ENCODE measurements at places on chromosomes 4 and X.

DNA sequence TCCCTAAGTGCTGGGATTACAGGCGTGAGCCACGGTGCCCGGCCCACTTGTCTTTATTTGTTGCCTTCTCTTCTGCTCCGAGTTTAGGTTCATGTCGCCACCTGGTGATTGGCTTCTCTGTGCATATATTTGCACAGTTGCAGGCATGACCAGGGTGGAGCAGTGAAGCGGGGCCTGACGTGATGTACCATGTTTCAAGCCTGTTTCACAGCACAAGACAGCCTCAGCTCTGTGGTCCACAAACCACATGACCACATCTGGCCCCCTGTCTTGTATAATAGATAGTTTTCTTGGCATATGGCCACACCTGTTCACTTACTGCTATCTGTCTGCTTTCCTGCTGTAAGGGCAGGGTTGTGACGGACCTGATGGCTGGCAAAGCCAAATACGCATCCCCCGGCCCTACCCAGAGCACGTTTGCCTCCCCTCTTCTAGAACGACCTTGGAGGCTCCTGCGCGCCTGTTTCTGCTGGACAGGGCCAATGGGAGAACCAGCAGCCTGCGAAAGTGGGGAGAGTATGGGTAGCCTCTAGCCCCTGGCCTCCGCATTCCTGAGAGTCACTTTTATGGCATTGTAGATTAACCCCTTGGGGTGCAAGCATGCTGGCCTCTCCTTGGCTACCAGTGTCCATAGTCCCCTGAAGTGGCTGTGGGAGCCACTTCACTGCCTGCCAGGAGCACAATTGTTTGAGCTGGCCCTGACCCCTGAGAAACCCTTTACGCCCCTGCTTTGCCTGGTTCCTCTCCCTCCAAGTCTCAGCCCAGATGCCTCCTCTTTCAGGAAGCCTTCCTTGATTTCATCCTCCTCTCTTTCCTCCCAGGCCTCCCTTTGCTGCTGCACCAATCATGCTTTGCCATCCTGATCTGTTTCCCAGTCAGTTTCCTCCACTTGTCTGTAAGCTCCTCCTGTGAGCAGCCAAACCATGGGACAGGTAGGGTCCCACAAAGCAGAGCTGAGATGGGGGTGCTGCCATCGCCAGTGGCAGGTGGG lies 6.0 kb upstream of the SH3TC1 start:
- DNase-seq, result peak; percentile 79

DNA sequence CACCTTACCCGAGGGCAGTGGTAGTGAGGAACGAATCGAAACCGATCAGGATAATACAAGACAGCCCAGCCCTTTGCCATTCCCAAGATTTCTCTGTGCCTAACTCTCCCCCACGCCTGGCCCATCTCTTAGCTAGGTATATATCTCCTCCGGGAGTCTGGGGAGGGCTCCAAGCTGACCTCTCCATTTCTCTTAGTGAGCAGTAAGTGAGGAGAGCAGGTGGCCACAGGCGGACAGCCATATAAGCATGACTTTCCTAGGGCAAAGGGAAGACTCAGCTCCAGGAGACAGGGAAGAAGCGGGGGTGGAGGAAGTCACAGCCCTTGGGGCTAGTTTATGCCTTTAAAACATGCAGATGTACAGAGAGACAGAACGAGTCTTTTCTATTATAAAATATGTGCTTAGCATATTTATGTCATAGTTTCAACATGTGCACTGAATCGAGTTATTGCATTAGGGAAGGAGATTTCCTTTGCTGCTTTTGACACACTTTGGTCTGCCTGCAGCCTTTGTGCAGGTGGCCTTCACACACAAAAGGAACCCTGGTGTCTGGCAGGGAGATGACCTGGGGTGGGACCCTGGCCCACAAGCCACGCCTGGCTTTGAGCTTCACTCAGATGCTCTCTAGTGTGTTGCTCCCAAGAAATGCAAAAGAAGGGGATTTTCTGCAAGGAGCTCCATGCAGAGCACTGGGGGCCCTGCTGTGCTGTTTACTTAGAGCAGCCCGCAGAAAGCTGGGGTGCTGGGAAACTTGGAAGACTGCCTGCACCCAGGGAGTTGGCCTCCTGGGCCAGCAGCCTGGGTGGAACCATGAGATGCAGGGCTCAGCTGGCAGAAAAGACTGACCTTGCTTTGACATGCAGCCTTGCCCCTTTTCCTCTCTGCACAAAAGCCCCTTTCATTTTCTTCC lies 613.3 kb downstream of the BCOR start:
- no peak for DNase-seq

DNA sequence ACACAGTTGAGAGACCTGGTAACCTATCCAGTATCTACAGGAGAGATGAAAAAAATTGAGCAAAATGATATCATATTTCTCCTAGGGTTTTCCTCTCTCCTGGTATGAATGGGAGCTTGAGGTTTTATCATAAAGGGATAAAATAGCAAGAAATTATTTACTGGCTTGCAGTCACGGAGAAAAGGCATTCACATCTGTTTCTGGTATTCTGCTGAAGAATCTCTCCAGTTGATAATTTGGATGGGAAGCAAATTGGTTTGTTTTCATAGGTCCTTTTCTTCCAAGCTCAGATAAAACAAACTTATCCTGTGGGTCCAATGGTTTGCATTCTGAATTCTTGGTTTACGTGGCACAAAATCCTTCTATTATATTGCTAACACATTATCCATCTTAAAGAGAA lies 83.1 kb upstream of the GYPA start:
- no peak for DNase-seq

DNA sequence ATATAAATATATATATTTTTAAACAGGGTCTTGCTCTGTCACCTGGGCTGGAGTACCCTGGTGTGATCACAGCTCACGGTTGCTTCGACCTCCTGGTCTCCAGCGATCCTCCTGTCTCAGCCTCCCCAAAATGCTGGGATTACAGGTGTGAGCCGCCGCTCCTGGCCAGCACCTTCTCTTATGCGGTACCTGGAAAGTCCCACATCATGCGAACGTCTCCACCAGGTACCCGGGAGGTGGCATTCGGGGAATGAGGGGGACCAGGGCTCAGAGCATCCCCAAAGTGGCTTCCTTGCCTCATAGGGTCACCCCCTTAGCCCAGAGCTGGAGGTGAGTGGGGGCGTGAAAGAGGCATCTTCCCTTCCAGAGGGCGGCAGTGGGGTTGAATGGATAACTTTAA lies 84.0 kb upstream of the PPP2R3B start:
- DNase-seq, result no peak

- DNase-seq, result no peak
Observed at GRCh38 chrX:67731061-67731460, 187.2 kb downstream of the AR start.

DNA sequence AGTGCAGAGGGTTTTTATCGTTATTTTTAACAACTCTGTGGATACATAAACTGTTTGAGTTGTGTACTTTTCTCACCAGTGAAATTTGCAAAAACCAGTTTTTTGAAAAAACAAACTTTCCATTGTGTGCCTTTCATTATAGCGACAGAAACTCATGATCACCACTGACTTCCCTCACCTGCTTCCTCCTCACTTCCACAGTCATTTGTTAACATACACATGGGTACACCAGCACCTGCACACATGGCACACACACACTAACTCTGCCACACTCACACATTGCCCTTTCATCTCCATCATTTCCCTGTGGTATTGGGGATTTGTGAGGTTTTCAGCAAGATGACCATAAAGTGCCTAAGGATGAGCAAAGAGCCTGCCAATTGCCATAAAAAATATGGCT lies 20.6 kb downstream of the CLDN22 start:
- DNase-seq, result peak; percentile 14

- no peak for DNase-seq
Observed at GRCh38 chr4:84496706-84497503, 2.2 kb downstream of the NKX6-1 start.

DNA sequence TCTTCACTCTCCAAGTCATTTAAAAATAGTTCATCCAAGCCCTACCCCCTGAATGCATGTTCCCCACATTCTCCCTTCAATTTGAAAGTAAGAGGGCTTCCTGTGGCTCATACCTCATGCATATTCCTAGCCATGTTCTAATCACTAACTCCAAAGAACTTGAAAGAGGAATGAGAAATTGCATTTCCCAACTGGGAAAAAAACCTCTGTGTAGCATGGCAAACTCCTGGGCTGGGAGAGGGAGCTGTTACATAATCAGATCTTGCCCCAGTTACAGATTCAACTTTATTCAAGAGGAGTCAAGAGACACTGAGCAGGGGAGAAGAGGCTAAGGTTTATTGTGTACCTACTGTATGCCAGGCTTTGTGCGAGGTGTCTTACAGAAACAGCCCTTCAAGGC lies 90.2 kb downstream of the SLC2A9 start:
- no peak for DNase-seq
